CD4-positive, CD25-positive, alpha-beta regulatory T cell (primary cell): ENCODE measurements at places on chromosomes 2 and 18.

DNA sequence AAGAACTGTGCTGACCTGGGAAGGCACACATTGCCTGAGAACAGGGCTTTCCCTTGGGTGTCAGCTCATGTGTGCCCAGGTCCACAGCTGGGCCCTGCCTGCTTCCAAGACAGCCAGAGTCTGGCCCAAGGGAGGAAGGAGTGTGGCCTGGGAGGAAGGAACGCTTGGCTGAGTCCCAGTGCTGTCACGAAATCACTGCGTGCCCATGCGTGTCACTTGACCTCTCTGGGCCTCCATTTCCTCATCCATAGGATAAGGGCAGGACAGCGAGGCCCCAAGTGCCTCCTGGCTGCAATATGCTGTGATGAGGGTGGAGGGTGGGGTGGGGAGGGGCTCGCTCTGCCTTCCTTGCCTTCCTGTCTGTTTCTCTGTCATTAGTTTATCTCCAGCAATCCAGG is 642 bp upstream of the KCNK3 start:
- H3K4me1 ChIP-seq: no peaks in the 10 kb centered on the region
- H3K27ac ChIP-seq: no peak overlapping the region
- no peaks in the 10 kb centered on the region for H3K36me3 ChIP-seq
- H3K27me3 ChIP-seq: peaks cover 28% of the 10 kb centered on the region
- H3K4me3 ChIP-seq: no peak overlapping the region
- DNase-seq: no peak

DNA sequence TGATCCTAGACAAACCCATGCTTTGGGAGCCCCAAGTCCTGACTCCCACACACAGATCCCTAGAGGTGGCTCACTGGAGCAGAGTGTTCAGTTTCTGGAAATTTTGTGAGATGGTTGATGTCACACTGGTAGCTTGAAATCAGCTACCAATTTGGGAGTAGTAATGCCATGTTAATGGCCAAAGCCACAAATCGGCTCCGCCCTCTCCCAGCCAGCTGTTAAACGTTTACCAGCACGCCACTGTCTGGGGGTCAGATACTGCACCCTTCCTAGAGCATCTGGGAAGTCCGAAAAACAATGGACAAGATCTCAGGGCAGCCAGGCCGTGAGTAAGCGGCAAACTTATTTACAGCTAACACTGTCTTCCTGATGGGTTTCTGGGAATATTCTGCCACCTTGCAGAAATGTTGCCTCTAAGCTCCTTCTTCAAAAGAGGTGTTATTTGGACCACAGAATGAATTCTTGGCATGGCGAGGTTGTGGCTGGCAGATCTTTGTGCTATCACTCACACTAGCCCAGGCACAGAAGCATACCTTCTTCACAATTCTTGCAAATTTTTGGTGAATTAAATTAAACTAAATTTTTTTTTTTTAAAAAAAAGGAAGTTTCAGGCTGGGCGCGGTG is 60.2 kb upstream of the FZD7 start:
- no peak overlapping the region for H3K27ac ChIP-seq
- H3K4me3 ChIP-seq: no peak overlapping the region
- H3K36me3 ChIP-seq: no peaks in the 10 kb centered on the region
- no peaks in the 10 kb centered on the region for H3K4me1 ChIP-seq
- H3K27me3 ChIP-seq: no peaks in the 10 kb centered on the region

DNA sequence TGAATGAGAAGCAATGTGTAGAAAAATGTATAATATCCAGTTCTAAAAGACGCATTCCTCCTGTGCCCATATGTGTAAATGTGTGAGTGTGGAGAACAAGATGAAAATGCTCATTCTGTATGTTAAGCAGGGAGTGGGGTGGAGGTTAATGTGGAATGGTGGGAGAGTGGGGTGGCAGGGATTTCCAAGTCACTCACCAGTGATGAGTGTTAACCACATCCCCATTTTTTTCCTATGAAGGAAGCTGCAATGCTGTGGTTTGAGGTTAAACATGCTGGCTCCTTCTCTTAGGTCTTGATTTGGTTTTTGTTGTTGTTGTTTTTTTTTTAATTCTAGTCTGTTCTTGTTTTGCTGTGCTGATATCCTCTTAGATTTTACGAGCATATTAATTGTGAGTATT is 169.4 kb downstream of the NEDD4L start:
- no peaks in the 10 kb centered on the region for H3K27me3 ChIP-seq
- no peak for DNase-seq
- H3K36me3 ChIP-seq: no peaks in the 10 kb centered on the region

- H3K27me3 ChIP-seq: no peaks in the 10 kb centered on the region
- H3K27ac ChIP-seq: no peak overlapping the region
- H3K36me3 ChIP-seq: no peaks in the 10 kb centered on the region
- H3K4me1 ChIP-seq: no peaks in the 10 kb centered on the region
Measured at GRCh38 chr2:212548455-212548819, 9.8 kb upstream of the ERBB4 start.

GRCh38 chr2:71336802-71337201 is 5.2 kb downstream of the ZNF638 start:
- H3K27ac ChIP-seq: no peak overlapping the region
- H3K36me3 ChIP-seq: peaks cover 8% of the 10 kb centered on the region
- peak overlapping the region; percentile 34 for H3K4me3 ChIP-seq
- H3K27me3 ChIP-seq: no peaks in the 10 kb centered on the region
